WTC11 (cell line): ENCODE measurements at places on chromosomes 12 and 14.

- DNase-seq, result peak; percentile 69
These were observed 15.9 kb downstream of the NCOR2 start for GRCh38 chr12:124551268-124552144.

GRCh38 chr14:55706365-55706684, 126.3 kb downstream of the KTN1 start:
- DNase-seq, result no peak

- DNase-seq, result peak; percentile 82
These were observed 4.2 kb upstream of the BAZ2A start for GRCh38 chr12:56634242-56634836.

DNA sequence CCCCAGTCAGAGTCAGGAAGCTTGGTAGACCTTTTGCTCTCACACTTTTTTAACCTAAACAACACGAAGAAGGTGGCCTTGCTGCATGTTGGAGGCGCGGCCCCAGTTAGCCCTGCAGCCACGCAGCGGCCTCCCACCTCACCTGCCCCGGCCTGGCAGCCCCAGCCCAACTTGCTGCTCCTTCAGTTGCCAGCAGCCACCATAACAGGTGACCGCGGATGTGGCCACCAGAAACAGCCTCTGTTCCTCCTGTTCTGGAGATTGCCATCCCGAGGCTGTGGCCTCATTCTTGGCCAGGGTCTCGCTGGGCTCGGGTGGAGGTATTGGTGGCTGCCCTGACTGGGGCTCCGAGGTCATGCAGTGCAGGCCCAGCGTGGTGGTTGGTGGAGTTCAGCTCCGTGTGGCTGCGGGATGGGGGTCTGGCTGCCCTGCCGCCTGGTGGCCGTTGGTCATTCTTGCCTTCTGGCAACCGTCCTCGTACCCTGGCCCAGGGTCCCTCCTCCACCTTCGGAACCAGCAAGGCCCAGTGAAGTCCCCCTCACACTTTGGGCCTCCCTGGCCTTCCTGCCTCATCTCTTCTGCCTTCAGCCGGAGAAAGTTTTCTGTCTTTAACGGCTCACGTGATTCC, 20.7 kb upstream of the TEX22 start:
- DNase-seq, result peak; percentile 35

DNA sequence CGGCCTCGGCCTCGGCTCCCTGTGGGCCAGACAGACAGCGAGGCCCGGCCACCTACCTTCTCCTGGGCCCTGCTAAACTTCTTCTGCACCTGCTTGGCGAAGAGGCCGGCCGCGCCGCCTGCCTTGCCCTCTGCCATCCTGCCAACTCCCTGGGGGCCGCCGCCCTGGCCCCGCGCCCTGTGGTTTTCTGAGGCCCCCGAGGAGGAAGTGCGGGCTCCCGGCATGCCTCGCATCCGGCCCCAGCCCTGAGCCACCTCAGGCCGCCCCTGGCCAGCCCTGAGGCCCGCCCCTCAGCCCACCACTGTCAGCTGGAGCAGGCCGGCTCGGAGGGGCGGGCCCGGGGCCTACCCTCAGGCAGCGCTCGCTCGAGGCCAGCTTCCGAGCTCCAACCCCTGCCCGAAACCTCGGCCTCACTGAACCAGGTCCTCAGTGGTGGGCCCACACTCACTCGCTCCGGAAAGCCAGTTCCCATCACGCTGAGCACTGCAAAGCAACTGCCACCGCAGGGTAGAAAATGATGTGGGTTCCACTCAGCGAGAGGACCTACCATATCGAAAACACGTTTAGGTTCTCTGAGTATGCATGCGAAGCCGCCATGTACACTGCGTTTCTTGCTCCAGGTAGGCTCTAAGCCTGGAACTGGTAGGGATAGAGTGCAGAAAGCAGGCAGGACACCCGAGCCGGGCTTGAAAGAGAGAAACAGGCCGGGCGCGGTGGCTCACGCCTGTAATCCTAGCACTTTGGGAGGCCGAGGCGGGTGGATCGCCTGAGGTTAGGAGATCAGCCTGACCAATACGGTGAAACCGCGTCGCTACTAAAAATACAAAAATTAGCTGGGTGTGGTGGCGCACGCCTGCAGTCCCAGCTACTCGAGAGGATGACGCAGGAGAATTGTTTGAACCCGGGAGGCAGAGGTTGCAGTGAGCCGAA, at the start of gene BIN2:
TSS of gene BIN2 (minus strand) at position 209 of the 930 bp plus-strand sequence. CDS start at position 137, 72 bp downstream.
- DNase-seq, result peak; percentile 16

DNA sequence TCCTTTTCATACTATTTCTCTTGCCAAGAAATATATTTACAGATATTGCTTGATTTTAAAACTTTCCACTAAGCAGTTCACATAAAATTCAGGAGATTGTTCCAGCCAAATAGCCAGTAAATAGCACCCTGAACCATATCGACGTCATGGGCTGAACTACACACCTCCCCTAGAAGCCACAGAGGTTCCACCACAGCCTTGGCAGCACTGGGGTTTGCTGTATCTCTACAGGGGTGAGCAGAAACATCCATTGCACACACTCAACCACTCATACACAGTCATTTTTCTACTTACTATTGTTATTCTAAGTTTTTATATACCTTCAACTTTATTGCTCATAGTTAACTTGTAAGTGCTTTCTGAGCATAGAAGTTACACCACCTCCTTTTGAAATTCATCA, 8.1 kb upstream of the EIF2S3B start:
- DNase-seq, result no peak

DNA sequence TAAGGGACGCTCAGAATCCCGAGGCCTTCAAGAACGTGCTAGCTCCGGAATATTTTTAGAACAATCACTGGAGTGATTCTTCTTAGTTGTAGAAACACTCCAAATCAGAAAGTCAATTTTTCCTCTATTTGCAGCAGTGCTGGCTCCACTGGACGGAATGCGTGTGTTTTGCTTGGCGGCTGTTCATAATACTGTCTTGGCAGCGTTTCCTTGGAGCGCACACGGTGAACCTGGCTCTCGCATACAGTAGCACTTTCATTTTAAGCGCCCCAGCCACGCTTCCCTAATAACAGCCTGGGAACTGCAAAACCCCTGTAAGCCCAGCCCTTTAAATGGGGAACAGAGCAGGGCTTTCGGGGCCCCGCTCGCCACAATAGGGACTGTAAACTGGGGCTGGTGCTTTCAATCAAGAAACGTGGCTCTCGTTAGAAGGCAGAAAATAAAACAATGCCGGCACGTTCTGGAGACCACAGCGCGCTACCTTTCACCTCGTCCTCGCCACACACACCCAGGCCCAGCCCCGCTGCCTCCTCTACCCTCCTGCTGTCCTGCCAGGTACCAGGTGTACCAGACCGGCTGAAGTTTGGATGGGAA, 79.9 kb downstream of the BCL11B start:
- no peak for DNase-seq

DNA sequence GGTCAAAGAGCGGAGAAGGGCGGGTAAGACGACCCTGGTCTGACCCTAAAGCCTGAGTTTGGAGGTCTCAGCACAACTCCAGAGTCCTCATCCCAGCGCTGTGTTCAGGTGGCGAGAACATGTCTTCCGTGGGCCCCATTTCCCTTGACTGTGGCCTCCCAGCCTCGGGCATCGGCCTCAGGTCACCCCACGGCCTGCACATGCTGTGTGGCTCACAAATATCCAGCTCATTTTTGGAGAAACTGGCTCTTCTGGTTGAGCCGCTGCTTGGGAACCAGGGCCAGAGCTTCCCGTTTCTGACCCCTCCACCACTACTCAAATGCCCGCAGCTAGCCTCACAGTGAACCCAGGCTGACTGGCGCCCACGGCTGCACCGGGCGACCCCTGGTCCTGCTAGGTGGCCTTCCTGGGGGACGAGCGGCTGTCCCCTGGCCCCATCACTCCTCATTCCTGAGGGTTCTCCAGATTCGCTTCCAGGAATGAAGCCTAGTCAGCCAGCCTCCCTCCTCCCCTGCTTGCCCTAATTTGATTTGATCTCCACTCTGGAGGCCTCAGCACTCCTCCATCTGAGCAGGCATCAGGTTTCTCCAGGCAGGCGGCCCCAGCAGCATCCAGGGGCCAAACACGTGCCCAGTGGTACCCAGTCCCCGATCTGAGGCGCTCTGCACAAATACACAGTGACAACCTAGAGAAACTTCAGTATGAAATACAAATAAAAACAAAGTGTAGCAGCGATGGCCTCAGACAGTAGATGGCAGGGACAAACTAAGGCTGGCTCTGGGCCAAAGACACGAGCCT, 4.7 kb downstream of the P2RX2 start:
- DNase-seq, result no peak

DNA sequence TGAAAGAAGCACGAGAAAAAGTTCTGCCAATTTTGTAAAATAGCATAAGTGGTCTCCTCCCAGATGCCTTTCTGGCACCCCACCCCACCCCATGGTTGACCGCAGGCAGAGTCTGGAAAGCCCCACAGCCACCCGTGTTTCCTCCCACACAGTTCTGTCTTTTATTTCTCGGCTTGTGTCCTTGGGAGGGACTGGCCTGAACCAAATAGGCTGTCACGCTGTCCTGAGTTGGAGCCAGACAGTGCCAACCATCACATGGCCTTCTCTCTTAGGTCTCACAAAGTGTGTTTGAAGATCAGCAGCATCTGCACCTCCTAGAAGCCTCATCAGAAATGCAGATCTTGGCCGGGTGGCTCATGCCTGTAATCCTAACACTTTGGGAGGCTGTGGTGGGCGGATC, 10.2 kb upstream of the LTA4H start:
- DNase-seq, result no peak
